ENCODE measurements at places on chromosomes 1 and 21.

DNA sequence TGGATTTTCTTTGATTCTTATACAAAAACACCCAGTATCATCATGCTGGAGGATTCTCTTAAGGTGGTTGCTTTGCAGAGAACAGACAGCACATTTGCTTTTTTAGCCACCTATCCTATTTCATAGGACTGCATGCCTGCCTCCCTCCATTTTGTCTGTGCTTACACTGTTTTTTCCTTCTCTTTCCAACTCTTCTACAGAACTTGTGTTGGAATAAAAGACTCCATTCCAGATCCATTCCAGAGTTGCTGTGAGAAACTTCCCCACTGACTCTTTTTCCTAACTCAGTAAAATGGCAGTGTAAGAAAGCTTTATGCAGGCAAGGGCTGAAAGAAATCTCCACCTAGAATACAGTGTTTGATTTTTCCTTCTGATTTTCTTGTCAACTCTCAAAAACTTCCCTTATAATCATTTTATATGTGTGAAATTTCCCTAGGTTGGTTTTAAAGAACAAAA lies 5.2 kb upstream of the ARID1A start:
- DNase-seq, result no peak

DNA sequence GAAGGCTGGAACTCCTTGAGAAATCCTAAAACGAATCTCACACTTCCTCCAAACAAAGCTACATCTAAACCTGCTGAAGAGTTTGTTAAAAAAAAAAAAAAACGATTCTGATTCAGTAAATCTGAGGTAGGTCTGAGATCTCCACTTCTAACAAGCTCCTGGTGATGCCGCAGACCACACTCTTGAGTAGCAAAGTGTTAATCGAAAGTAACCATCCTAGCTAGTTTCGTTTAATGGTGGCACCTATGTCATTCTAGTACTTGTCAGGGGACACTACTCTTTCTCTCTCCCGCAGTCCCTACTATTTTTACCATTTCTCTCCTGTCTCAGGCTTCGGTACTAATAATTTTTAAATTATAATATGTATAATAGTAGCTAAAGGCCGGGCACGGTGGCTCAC lies 2.1 kb downstream of the CLCC1 start:
- no peak for DNase-seq

DNA sequence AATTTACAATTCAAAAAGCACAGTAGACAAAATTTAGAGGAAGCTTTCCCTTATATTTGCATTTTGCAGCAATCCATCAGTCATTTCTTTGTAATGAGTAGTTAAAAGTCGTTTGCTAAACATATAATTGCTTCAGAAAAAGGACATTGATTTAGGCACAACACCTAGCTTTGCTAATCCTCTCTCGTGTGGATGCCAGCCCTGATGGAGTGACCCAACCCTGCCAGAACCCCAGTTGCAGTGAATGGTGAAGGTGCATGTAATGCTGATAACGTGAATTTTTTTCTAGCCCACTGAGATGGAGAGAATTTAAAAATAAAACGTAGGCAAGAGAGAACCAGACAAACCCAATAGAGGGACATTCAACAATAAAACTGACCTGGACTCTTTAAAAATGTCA lies 263.4 kb downstream of the GRIK1 start:
- DNase-seq, result no peak

DNA sequence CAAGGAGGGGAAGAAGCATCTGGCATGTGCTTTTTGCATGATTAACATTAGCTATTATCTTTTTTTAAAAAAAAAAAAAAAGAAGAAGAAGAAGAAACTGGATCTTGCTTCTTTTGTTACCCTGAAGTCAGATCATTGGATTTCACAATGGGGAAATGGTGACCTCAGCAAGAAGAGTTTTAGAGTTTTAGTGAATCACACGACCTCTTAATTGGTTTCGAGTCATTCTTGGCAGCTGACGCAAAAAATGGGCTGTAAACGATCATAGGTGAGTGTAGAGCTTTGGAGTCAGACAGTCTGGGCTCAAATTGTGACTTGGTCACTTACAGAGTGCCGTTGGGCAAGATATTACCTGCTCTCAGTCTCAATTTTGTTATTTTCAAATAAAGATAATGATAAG lies 33.3 kb upstream of the PGBD5 start:
- no peak for DNase-seq

GRCh38 chr1:223035724-223036478 lies 107.1 kb downstream of the TLR5 start:
- no peak for DNase-seq

- no peak for DNase-seq
Measured at GRCh38 chr1:167862432-167863076, 51.4 kb downstream of the ADCY10 start.

DNA sequence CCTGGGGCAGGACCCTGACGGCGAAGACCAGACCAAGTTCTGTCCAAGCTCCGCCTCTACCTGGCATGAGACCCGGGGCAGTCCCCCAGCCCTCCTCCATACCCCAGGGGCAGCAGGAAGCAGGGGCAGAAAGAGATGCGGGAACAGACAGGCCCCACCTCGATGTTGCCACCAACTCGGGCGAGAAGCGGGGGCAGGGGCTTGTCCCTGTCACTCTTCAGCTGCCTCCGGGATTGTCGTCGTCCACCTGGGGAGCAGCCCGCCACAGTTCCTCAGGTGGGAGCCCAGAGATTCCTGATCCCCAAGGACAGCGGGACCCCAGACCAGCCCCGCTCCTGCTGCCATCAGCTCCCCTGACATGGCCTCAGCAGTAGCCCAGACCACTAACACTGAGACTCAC lies 54.8 kb downstream of the CHD5 start:
- no peak for DNase-seq

DNA sequence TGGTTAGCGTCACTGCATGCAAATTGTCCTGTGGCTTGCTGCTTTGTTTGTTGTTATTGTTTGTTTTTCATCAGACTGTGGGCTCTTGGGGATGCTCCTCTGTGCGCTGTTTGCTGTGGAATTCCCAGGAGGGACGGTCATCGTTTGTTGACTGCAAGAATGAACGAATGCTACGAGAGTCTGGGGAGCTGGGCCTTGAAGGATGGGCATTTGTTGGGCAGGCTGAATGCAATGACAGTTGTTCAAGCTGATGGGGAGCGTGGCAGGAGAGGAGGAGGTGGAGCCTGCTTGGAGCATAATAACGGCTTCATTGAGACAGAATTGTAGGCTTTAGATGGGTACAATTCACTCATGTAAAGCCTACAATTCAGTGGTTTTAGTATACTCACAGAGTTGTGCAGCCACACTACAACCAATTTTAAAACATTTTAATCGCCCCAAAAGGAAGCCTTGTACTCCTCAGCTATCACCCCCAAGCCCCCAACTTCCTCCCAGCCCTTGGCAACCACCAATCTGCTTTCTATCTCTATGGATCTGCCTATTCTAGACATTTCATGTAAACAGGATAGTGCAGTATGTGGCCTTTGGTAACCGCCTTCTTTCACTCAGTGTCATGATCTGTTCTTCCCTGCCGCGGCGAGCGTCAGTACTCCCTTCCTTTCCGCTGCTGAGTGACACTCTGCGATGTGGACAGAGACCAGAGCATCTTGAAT lies 190.2 kb downstream of the CAMTA1 start:
- DNase-seq, result no peak

- DNase-seq, result no peak
Measured at GRCh38 chr1:65986146-65986545, 193.5 kb downstream of the PDE4B start.

- no peak for DNase-seq
Measured at GRCh38 chr1:198072177-198072576, 84.6 kb upstream of the NEK7 start.

DNA sequence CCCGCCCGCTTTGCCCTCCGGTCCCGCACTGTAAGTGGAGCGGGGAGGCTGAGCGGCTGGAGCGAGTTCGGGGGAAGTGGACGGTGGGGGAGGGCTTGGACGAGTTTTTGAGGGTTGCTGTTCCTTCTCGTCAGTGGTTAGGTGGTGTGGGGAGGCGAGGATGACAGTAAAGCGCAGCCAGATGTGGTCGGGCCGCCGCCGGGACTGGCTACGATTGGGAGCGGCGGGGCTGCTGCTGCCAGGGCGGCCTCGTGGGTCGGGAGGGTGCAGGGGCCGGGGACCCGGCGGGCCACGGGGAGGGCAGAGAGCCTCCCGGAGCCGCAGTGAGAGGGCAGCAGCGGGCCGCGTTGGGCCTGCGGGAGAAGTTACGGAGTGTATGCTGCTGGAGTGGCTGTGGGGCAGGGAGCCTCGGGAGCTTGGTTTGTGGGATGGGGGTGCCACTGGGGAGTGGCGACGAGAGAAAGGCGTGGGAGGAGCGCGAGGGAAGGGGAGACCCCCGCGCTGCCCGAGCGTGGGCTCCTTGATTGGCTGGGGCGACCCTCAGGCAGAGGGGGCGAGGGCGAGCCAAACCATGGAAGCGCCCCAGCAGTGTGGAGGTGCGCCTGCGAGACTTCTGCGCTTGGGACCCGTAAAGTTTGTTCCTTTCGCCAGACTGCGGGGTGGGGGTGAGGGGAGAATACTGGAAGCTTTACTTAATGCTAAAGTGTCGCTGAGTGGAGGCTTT lies 2.1 kb downstream of the ADGRL2 start:
- DNase-seq, result peak; percentile 50

GRCh38 chr1:32896451-32896850 lies 4.7 kb downstream of the TMEM54 start:
- DNase-seq, result no peak

GRCh38 chr1:28139025-28139712 lies 37.3 kb downstream of the PTAFR start:
- no peak for DNase-seq

- DNase-seq, result no peak
Measured at GRCh38 chr21:45376459-45377324, 28.3 kb upstream of the COL18A1 start.

GRCh38 chr1:36807262-36807661 lies 227.1 kb downstream of the GRIK3 start:
- no peak for DNase-seq

DNA sequence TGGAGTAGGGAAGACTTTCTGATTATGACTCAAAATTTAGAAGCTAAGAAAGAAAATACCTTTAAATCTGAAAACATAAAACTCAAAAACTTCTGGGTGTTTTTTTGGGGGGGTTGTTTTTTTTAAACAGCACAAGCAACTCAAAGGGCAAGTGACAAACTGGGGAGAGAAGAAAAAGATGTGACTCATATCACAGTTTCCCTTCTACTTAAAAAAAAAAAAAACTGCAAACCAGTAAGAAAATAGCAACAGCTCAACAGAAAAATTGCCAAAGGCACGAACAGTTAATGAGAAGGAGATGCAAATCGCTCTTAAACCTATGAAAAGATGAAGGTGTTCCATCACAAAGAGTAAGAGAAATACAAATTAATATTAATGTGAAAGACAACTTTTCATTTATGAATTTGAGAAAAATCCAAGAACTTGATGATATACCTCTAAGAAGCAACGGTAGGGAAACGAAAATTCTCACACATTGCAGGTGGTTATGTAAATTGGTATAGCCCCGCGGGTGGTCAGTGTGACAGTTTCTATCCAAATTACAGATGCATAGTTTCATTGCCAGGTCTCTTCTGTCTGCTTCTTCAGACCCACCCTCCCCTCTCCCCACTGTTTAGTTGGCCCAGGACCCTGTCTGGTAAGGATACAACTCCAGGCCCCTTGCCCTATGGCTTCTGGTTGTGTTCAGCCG lies 9.0 kb downstream of the IFNAR2 start:
- DNase-seq, result no peak

DNA sequence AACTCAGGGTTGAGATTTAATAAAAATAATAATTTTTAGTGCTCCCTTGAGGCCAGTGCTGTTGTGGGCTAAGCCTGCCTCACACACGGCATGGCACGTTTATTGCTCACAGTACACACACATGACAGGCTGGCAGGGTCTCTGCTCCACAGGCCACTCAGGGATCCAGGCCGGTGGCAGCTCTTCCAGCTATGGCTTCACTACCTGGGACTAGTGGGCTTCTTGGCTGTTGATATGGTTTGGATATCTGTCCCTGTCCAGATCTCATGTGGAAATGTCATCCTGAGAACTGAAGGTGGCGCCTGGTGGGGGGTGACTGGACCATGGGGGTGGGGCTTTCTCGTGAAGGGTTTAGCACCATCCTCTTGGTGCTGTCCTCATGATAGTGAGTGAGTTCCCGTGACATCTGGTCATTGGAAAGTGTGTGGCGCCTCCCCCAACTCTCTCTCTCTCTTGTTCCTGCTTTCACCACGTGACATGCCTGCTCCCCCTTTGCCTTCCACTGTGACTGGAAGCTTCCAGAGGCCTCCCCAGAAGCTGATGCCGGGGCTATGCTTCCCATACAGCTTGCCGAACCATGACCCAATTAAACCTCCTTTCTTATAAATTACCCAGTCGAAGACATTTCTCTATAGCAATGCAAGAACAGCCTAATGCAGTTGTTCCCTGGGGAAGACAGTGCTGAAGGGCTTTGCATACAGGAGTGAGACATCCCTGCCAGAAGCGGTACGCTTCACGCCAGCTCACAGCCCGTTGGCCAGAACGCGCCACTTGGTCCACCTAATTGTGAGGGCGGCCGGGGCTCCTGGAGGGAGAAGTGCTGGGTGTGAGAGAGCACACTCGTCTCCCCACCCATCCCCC lies 226.9 kb upstream of the C1orf174 start:
- DNase-seq, result no peak

DNA sequence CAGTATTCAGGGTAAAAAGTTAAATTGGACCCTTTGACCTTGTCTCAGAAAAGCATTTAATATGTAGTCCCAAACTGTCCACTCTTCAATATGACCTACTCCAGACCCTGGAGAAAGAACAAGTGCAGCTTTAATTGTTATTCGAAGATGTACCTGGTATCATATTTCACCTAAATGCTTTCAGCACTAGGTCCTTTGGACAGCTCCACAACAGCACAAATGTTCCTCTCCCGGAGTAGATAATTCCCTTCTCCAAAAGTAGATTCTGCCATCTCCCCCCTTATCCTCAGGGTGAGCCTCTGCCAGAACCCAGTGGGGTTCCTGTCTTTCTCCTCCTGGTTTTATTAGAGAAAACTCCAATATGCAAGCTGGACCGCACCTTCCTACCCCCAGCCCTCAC lies 104.5 kb upstream of the AJAP1 start:
- DNase-seq, result no peak

DNA sequence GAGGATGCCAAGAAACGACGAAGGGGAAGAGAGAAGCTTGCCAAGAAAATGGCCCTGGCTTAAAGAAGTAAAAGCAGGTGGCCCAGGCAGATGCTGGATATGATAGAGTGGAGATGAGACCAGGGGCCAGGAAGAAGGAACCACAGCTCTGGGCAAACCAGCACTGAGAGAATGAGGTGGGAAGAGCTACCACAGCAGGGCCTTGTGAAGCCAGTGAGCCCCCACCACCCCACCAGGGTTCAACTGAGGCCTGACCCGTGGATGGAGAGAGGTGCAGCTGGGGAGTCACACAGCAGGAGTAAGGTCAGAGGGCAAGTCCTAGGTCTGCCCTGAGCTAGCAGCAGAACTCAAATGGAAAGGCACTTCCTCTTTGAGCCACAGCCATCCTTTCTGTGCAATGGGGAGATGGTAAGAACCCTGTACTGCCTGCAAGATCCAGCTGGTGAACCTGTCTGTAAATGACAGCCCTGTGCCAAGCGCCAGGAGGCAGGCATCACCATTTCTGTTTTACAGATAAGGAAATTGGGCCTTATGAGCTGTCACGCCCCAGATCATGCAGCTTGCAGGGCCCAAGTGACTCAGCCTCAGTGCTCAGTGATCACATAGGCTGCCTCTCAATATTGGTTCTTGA lies 8.5 kb downstream of the SH3BGRL3 start:
- DNase-seq, result no peak

GRCh38 chr1:198205016-198205684 lies 48.4 kb downstream of the NEK7 start:
- no peak for DNase-seq

Measured in NCI-H510A (cell line).